Left lung (tissue), 14 donors: ENCODE measurements at places on chromosomes 1 and 21. TPM values are rescaled to one million over a fixed set of nuclear protein-coding genes. Genes with fewer than 3 reads are reported as not detected.
A peak's percentile ranks its signal among the peaks of the same experiment; 100 is the strongest.

- H3K36me3 ChIP-seq, result peaks cover 78% of the 10 kb centered on the region
- H3K4me1 ChIP-seq, result peaks cover 19% of the 10 kb centered on the region
- no peak overlapping the region for H3K27ac ChIP-seq
- no peaks in the 10 kb centered on the region for H3K27me3 ChIP-seq
- no peak for DNase-seq
Measured at GRCh38 chr1:86739648-86740509, 35.5 kb downstream of the SH3GLB1 start.

GRCh38 chr21:13937236-13937635 is 273.5 kb downstream of the LIPI start:
- H3K36me3 ChIP-seq, result no peaks in the 10 kb centered on the region
- H3K27me3 ChIP-seq, result no peaks in the 10 kb centered on the region
- DNase-seq, result no peak
- no peak overlapping the region for H3K4me3 ChIP-seq
- no peak overlapping the region for H3K27ac ChIP-seq

DNA sequence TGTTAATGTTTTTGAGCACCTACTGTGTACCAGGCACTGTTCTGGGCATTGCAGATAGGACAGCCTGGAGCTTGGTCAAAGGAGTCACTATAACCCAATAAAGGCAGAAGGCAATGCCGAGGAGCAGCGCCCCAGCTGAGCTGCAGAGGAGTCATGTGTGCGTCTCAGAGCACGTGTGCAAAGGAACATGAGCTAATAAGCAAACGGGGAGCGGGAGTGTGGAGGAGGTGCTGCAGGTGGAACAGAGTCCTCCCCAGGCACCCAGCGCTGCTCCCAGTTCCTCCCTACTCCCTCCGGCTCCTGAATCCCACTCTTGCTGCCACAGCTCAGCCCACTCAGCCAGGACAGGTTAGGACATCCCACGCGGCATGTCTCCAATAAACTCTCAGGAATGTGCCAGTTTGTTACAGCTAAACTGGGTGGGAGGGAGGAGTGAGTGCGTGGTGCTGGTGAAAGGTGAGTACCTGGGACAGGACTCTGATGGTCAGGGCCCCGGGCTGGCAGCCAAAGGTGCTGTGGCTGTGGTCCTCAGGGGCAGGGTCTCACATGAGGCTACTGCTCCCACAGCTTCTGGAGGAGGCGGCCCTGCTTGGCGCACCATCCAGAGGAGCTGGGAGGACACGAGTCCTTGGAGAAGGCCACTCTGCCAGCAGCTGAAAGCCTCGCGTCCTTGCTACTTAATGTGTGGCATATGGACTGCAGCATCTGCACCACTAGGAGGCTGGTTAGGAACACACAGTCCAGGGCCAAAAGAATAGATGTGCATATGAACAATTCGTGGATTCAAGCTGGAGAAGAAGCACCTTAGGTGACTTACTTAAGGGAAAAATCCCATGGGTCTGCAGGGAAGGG is 52.3 kb downstream of the GRIK3 start:
- no peak for DNase-seq
- H3K4me3 ChIP-seq, result no peak overlapping the region
- no peaks in the 10 kb centered on the region for H3K27me3 ChIP-seq
- H3K4me1 ChIP-seq, result no peaks in the 10 kb centered on the region
- H3K36me3 ChIP-seq, result no peaks in the 10 kb centered on the region
- no peak overlapping the region for H3K27ac ChIP-seq

- no peak overlapping the region for H3K4me3 ChIP-seq
- no peaks in the 10 kb centered on the region for H3K27me3 ChIP-seq
- no peak overlapping the region for H3K27ac ChIP-seq
- no peaks in the 10 kb centered on the region for H3K4me1 ChIP-seq
Measured at GRCh38 chr1:70239940-70240339, 18.8 kb downstream of the SRSF11 start.

DNA sequence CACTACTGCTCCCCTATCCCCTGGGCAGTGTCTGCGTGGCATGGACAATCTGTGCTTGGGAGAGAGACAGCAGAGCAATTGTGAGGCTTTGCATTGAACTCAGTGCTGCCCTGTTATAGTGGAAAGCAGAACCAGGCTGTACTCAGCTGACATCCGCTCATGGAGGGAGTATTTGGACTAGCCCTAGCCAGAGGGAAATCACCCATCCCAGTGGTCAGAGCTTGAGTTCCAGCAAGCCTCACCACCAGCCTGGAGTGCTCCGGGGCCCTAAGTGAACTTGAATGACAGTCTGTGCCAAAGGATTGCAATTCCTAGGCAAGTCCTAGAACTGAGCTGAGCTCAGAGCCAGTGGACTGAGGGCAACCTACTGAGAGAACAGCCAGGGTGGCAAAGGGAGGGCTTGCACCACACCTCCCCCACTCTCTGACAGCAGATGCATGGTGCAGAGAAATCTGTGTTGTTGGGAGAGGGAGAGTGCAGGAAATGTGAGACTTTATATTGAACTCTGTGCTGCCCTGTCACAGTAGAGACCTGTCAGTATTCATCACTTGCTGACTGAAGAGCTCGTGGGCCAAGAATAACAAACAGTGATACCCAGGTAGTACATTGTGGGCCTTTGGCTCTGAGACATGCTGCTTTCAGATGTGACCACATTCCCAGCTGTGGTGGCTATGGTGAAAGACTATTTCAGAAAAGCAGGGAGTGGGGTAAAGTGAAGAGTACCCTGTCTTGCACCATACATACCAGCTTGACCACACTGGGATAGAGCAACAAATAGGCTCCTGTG is 107.7 kb upstream of the SLC5A9 start:
- no peak overlapping the region for H3K4me3 ChIP-seq
- H3K36me3 ChIP-seq, result no peaks in the 10 kb centered on the region
- no peaks in the 10 kb centered on the region for H3K4me1 ChIP-seq
- DNase-seq, result no peak
- no peaks in the 10 kb centered on the region for H3K27me3 ChIP-seq

- H3K4me3 ChIP-seq, result no peak overlapping the region
- DNase-seq, result no peak
- H3K27me3 ChIP-seq, result peaks cover 14% of the 10 kb centered on the region
- H3K27ac ChIP-seq, result no peak overlapping the region
Measured at GRCh38 chr1:115832651-115833050, 8.3 kb downstream of the NHLH2 start.

DNA sequence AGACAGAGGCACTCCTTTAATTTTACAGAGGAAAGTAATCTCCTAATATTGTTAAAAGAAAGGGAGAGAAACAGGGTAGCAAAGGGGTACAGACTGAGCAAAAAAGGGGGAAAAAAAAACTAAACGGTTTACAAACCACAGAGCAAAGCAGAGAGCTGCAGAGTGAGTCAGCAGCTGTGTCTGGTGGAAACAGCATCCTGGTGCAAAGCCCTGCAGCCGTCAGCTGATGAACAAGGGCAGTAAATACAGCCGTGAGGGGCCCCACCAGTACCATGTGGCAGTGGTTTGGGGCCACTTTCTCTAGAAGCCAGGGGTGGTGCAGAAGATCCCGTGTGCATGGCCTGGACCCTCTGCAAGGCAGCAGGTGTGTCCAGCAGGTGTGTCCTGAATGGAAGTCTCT is 111.3 kb downstream of the ERG start:
- no peaks in the 10 kb centered on the region for H3K36me3 ChIP-seq
- no peak overlapping the region for H3K4me3 ChIP-seq
- no peaks in the 10 kb centered on the region for H3K27me3 ChIP-seq
- DNase-seq, result no peak

- H3K4me1 ChIP-seq, result peaks cover 9% of the 10 kb centered on the region
- H3K4me3 ChIP-seq, result no peak overlapping the region
- peaks cover 100% of the 10 kb centered on the region for H3K27me3 ChIP-seq
- H3K27ac ChIP-seq, result no peak overlapping the region
Measured at GRCh38 chr1:75136195-75136815, 2.1 kb downstream of the LHX8 start.

DNA sequence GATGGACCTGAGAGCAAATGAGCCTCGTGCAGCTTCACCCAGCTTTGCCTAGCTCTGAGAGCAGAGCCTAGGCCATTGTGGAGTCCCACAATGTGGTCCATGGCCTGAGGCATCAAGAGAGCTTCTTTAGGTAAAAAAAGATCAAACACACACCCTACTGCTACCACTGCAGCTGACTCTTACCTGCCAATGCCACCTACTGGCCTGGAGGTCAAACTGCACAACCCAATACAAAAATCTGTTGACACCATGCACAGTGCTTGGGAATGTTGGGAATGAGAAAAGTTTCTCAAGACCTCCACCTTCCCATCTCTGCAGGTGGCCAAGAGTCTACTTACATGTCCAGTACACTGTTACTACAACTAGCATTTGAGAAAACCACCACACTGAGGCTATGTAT is 60.6 kb downstream of the UCHL5 start:
- H3K4me3 ChIP-seq, result no peak overlapping the region
- no peaks in the 10 kb centered on the region for H3K4me1 ChIP-seq
- H3K27ac ChIP-seq, result no peak overlapping the region
- peaks cover 13% of the 10 kb centered on the region for H3K36me3 ChIP-seq
- no peaks in the 10 kb centered on the region for H3K27me3 ChIP-seq

DNA sequence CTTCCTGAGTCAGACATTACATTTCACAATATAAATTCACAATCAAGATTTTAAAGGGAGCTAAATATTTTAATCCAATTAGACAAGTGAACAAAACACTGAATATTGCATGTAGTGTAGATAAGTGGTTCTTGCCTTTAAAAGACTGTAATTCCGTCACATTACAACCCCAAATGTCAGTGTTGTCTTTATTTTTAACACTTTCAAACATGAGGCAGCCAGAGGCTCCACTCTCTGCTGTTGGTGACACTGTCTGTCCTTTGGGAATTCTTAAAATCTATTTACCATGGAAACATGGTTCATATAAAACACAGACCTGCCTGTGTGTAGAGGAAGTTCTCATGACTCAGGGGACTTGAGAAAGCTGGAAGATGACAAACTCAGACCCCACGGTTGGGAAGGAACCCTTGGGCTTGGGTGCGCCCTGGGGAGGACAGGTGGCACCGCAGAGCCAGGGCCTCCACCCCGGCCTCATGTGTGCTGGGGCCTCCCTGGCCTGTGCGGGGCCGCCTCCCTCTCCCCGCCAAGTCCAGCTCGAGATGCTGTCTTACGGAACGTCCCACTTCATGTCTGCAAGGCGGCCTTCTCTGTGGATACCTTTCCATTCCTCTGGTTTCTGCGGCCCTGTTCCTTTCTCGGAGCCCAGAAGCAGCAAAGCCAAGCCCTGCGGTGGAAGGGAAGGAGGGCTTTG is 239.0 kb downstream of the SDCCAG8 start:
- no peaks in the 10 kb centered on the region for H3K36me3 ChIP-seq
- no peaks in the 10 kb centered on the region for H3K27me3 ChIP-seq
- DNase-seq, result no peak
- H3K4me3 ChIP-seq, result no peak overlapping the region
- H3K27ac ChIP-seq, result no peak overlapping the region
- peaks cover 21% of the 10 kb centered on the region for H3K4me1 ChIP-seq

DNA sequence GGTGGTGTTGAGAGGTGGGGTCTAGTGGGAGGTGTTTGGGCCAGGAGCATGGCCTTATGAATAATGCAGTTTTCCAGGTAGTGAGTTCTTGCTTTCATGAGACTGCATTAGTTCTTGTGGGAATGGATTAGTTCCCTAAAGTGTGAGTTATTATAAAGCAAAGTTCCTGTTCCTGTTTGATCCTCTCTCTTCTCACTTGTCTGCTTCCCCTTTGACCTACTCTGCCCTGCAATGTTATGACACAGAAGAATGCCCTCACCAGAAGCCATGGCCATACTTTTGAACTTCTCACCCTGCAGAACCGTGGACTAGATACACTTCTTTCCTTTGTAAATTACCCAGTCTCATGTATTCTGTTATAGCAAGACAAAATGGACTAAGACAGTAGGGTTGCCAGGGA is 53.6 kb downstream of the MAP3K7CL start:
- peaks cover 62% of the 10 kb centered on the region for H3K4me1 ChIP-seq
- H3K27ac ChIP-seq, result peak overlapping the region; percentile 92
- H3K36me3 ChIP-seq, result no peaks in the 10 kb centered on the region
- H3K4me3 ChIP-seq, result no peak overlapping the region
- no peak for DNase-seq

DNA sequence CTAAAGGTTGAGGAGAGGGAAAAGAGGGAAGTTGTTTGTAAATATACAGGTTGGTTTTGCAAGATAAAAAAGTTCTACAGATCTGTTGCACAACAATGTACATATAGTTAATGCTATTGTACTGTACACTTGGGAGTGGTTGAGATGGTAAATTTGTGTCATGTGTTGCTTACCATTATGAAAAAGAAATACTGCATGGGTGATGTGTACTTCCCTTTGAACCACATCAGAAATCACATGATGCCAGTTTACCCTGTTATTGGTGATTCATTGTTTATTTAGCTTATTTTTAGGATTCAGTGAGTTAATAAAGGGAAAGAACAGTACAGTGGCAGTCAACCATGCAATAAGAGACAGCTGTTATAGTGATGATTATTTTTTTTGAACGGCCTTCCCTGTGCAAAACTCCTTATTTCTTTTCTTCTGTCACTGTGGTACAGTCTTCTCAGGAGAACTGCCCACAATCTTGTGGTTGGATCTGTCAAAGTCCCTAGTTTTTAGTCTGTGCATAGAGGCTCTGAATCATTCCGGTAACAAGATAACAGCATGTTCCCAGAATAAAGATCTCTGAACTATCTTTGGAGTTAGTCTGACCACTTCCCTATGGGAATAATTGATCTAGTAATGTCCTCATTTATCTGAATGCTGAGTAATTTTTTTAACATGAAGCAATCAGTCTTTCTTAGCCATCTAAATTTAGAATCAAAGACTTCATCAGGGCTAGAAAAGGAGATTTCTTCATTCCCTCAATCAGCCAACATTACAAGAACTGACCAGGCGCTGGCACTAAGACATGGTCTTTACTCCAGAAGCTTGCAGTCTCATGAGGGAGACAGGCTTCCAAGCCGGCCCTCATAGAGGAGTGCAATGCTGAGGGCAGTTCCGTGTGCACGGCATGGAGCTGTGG is 84.2 kb downstream of the SH3GLB1 start:
- no peak for DNase-seq
- no peaks in the 10 kb centered on the region for H3K36me3 ChIP-seq
- no peaks in the 10 kb centered on the region for H3K27me3 ChIP-seq
- H3K4me1 ChIP-seq, result peaks cover 7% of the 10 kb centered on the region
- H3K4me3 ChIP-seq, result no peak overlapping the region
- H3K27ac ChIP-seq, result peak overlapping the region; percentile 89

- peaks cover 24% of the 10 kb centered on the region for H3K4me1 ChIP-seq
- no peaks in the 10 kb centered on the region for H3K36me3 ChIP-seq
- no peaks in the 10 kb centered on the region for H3K27me3 ChIP-seq
- H3K27ac ChIP-seq, result peak overlapping the region; percentile 67
- peak overlapping the region; percentile 68 for H3K4me3 ChIP-seq
- peak; percentile 52 for DNase-seq
Measured at GRCh38 chr1:18955441-18956192, 859 bp downstream of the IFFO2 start.

- H3K27ac ChIP-seq, result no peak overlapping the region
- no peak for DNase-seq
- no peaks in the 10 kb centered on the region for H3K4me1 ChIP-seq
- H3K27me3 ChIP-seq, result no peaks in the 10 kb centered on the region
- H3K4me3 ChIP-seq, result no peak overlapping the region
Measured at GRCh38 chr1:197859024-197859423, 43.4 kb upstream of the C1orf53 start.

- peaks cover 3% of the 10 kb centered on the region for H3K36me3 ChIP-seq
- no peaks in the 10 kb centered on the region for H3K27me3 ChIP-seq
- H3K4me3 ChIP-seq, result no peak overlapping the region
Measured at GRCh38 chr1:19437891-19438294, 47.4 kb downstream of the CAPZB start.

The CLIC6 gene
- 21.0 TPM for total RNA-seq

The PDC gene
- not detected for total RNA-seq

The TEDDM1 gene
- total RNA-seq, result not detected

The SIKE1 gene
- 37.7 TPM for total RNA-seq

The TSSK3 gene
- total RNA-seq, result 1.8 TPM

The ARHGAP29 gene
- 42.3 TPM for total RNA-seq

The B4GALT2 gene
- total RNA-seq, result 50.1 TPM

The WDR26 gene
- total RNA-seq, result 86.6 TPM

The GUCA2B gene
- not detected for total RNA-seq
